GM12878 (cell line): ENCODE measurements at places on chromosomes 12 and 14.

DNA sequence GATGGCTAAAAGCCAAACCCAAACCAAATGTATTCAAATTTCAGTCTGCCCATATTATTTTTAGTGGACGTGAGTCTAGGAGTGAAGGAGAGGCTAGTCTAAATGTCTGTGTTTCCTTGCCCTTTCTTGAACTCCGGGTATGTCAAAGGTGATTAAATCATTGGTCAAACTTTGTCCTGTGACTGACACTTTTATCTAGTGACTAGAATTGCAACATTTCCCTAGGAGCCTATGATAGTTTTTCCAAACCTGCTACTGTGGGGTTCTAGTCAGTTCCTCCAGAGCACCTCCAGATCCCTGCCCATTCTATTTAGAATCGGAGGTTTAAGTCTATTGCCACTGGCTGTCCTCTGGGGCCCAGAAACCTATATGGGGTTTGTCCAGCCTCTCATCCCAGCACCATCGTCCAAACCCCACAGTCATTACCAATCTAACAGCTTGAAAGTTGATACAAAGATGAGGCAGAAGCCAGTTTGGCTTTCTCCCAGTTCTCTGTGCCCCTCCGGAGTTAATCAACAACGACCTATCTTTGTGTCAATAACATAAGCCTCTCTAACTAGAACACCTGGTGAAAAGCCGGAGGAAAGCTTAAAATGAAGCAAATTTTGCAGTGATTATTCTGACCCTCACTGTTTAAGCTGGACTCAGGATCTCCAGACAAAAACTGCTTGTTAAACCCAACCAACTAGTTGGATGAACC is 306.7 kb downstream of the ZFP36L1 start:
- no peaks in the 10 kb centered on the region for H3K36me3 ChIP-seq
- H3K27ac ChIP-seq = no peak overlapping the region
- H3K4me1 ChIP-seq = peaks cover 4% of the 10 kb centered on the region; the same call in 1 of the 2 replicates

- DNase-seq = no peak
- no peak overlapping the region for H3K4me3 ChIP-seq
- no peak overlapping the region for H3K27ac ChIP-seq
- H3K36me3 ChIP-seq = no peaks in the 10 kb centered on the region
- H3K4me1 ChIP-seq = peaks cover 98% of the 10 kb centered on the region
Observed at GRCh38 chr14:93965287-93965821, 11.0 kb downstream of the ASB2 start.

GRCh38 chr12:105322070-105322469 is 8.4 kb upstream of the C12orf75 start:
- H3K4me1 ChIP-seq = peaks cover 6% of the 10 kb centered on the region; the same call in 1 of the 2 replicates
- H3K27ac ChIP-seq = no peak overlapping the region
- H3K4me3 ChIP-seq = no peak overlapping the region
- no peak for DNase-seq

DNA sequence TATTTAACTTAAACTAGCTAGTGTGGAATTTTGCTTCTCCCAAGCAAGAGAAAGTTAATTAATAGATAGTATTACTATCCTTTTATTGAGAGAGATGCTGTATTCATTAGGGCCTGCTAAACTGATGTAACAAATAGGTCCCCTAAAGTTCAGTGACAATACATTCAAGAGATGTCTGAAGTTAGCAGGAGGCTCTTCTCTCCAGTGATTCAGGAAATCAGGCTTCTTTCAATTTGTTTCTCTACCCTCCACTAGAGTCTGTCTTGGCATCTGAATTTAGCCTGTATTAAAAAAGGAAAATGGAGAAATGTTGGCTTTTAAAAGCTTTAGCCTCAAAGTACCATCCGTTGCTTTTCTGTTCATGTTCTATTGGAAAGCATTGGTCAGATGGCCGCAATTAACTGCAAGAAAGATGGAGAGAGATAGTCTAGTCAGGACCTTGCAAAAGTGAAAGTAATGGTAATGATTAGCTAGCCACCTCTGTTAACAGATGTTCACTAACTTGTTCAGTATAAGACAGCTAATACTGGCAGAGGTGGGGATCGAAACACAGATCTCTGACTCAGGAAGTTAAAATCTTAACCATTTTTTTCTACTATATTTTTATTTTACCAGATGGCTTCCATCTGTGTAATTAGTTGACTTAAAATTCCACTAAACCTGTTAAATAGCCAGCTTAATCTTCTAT is 786.8 kb downstream of the TMTC2 start:
- H3K4me1 ChIP-seq = no peaks in the 10 kb centered on the region
- H3K27ac ChIP-seq = no peak overlapping the region
- H3K27me3 ChIP-seq = no peaks in the 10 kb centered on the region
- no peaks in the 10 kb centered on the region for H3K36me3 ChIP-seq
- no peak overlapping the region for H3K4me3 ChIP-seq

DNA sequence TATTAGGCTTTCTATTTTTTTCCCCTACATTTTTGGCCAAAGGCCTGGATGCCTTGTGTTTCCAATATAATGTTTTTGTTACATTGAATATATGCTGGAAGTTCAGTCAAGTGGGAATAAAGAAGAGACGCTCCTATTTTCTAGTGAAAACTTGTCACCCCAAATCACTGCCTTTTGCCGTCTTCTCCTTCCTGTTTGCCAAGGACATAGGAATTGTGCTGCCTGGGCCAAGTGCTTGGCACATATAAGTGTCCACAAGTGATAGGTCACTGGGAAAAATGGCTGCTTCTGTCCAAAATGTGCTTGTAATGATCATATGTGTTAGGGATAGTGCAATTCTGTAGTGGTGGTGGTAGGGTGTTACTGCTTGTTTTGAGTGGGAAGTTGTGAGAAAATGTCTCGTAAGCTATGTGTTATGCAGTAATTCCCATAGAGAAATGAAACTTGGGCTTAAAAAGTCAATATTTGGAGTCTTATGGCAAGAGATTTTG is 11.6 kb upstream of the KCNJ8 start:
- no peak overlapping the region for H3K4me3 ChIP-seq
- H3K27me3 ChIP-seq = no peaks in the 10 kb centered on the region
- no peak overlapping the region for H3K27ac ChIP-seq
- no peaks in the 10 kb centered on the region for H3K4me1 ChIP-seq
- H3K36me3 ChIP-seq = no peaks in the 10 kb centered on the region

GRCh38 chr12:51424094-51424661 is 453 bp upstream of the SLC4A8 start:
- no peaks in the 10 kb centered on the region for H3K36me3 ChIP-seq
- DNase-seq = no peak
- H3K27me3 ChIP-seq = no peaks in the 10 kb centered on the region
- no peak overlapping the region for H3K27ac ChIP-seq
- H3K4me1 ChIP-seq = peaks cover 3% of the 10 kb centered on the region; the same call in 1 of the 2 replicates

DNA sequence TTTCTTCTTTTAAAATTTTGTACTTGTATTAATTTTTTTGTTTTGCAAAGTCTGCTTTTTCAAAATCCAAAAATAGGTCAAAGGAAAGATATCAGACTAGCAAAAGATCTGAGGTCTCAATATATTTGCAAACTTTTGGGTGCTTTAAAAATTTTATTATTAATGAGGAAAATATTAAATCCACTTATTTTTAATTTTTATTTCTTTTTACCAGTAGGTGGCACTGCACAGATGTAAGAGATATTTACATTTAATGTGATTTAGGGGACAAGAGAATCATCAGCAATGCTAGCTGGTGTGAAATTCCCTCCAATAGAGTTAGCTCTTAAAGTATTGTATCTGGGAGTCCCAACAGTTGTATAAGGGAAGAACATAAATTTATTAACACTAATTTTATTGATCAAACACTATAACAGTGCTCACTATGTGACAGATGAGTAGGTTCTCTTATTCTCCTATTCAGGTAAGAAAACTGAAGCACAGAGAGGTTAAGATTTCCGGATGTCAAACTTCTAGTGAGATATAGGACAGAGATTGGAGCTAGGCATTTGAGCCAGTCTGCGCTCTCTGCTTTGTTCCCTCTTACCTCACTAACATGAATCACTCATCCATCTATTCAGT is 30.5 kb downstream of the ALX1 start:
- no peaks in the 10 kb centered on the region for H3K4me1 ChIP-seq
- H3K36me3 ChIP-seq = no peaks in the 10 kb centered on the region

GRCh38 chr12:42804928-42805327 is 215.4 kb upstream of the PRICKLE1 start:
- no peaks in the 10 kb centered on the region for H3K4me1 ChIP-seq
- DNase-seq = no peak

DNA sequence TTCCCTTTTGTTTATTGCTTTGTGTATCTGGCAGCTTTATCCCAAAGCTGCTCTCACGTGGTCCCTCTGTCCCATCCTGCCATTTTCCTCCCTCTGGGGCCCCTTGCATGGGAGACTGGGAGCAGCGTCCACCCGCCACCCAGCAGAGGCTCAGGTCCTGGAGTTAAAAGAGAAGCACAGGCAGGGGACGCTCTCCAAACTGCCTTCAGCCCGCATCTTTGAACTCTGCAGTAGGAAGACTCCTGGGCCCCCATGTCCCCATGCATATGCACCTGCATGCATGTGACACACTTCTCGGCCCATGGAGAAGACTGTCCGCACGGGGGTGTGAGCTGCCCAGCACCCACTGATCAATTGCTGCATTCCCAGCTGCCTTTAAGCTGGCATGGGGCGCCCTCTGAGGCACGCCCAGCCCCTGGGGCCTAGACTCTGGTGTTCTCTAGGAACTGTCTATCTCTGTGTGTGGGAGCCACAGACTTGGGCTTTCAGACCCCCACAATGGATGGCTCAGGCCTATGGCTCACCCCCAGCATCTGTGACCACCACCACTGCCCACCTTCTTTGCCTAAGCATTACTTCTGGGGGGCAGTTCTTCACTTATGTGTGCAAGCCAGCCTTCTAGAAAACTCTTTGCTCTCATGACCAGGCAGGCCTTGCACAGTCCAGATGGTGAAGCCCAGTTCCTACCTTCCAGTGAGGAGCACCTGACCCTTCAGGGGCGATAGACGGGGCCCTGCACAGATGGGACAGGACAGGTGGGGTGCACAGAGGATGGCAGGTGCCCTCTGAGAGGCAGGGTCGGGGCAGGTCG is 96.1 kb upstream of the DIO3 start:
- H3K27ac ChIP-seq = no peak overlapping the region
- no peak for DNase-seq
- H3K4me1 ChIP-seq = no peaks in the 10 kb centered on the region
- H3K27me3 ChIP-seq = no peaks in the 10 kb centered on the region
- no peak overlapping the region for H3K4me3 ChIP-seq

DNA sequence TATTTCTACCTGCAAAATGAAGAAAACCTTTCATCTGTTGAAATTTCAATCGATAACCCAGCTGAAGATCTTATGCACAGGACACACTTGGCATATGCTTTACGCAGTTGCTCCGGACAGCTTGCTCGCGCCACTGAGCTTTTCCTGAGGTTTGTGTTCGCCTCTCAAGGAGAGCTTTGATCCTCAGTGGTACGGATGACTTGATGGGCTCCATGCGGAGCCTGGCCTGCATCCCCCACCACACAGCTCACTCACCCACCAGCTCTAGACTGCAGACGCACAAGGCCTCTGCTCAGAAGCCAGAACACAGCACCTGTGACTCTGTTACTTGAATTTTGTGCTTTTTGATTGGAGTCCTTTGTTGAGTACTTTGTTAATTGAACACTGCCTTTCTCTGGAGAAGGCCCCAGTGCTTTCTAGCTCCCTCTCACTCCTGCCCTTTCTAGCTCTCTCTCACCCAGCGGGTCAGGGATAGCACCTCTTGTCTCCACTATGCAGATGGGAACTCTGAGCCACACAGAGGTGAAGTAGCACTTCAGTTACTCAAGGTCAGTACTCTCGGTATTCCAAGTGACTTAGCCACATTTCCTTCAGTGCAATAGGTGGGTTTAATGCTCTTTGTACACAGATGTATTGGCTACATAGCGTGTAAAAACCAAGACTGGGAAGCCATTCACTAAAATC is 52.1 kb downstream of the TBC1D30 start:
- H3K4me1 ChIP-seq = peaks cover 65% of the 10 kb centered on the region
- DNase-seq = no peak
- H3K27ac ChIP-seq = peak overlapping the region; percentile 87
- H3K36me3 ChIP-seq = peaks cover 10% of the 10 kb centered on the region
- H3K27me3 ChIP-seq = no peaks in the 10 kb centered on the region
- peak overlapping the region; percentile 11; the same call in 1 of the 2 replicates for H3K4me3 ChIP-seq

DNA sequence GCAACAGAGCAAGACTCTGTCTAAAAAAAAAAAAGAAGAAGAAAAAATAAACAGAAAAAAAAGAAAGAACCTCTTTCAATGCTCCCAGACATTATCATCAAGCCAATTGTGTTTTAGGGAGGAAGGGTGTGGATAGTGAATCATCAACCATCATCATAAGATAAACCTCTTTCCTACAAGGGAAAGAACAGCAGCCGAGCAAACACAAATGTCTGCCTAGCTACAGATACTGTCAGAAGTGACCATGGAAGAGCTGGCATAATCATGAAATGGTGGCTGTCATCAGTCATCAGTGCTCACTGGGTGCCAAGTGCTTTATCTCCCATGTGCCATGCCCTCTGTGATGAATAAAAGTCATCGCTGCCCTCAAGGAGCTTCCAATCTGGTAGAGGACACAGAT is 46.6 kb downstream of the SLC17A8 start:
- H3K27ac ChIP-seq = no peak overlapping the region
- no peaks in the 10 kb centered on the region; the same call in 1 of the 2 replicates for H3K27me3 ChIP-seq
- no peak for DNase-seq
- no peak overlapping the region for H3K4me3 ChIP-seq
- H3K36me3 ChIP-seq = no peaks in the 10 kb centered on the region

- H3K4me3 ChIP-seq = peak overlapping the region; percentile 0; the same call in 1 of the 2 replicates
- H3K27ac ChIP-seq = peak overlapping the region; percentile 4; the same call in 1 of the 2 replicates
- peak; percentile 53 for DNase-seq
- H3K36me3 ChIP-seq = no peaks in the 10 kb centered on the region
Observed at GRCh38 chr12:67630373-67631088, 18.0 kb upstream of the DYRK2 start.
